ENCODE measurements at places on chromosomes 7 and 10.

DNA sequence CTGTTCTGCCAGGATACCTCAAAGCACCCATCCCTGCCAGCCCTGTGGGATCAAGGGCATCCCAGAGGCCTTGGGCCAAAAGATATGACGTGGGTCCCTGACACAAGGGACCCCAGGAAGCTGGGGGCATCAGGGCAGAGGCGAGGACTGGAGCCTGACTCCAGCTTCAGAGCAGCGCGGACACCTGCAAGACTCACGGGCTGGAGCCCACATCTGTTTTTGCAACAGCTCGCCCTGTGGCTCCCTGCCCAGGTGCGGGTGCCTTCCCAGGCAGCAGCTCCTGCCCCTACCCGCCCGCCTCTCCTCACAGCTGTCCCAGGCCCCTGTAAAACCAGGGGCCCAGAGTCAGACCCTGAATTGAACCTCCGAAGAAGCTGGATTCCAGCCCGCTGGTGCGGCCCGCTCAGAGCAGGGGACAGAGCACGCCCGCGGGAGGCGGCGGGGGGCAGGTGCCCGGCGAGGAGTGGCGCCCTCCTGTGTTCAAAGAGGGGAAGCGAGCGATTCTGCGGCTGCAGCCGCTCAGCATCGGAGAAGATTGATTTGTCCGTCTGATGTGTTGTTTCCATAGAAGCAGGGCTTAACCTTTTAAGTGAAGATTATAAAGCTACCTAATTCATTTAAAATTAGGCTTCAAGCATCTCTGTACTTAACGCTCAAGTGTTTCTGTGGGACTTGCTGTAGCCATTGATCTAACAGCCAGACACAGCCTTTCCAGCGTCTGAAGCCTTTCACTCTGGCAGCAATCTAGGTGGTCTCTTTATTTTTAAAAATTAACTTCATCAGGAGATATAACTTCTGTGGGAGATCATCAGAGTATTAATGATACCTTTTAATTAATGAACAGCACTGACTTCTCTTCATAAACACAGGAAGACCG is 88.4 kb downstream of the BEND7 start:
- DNase-seq, result peak; percentile 88

DNA sequence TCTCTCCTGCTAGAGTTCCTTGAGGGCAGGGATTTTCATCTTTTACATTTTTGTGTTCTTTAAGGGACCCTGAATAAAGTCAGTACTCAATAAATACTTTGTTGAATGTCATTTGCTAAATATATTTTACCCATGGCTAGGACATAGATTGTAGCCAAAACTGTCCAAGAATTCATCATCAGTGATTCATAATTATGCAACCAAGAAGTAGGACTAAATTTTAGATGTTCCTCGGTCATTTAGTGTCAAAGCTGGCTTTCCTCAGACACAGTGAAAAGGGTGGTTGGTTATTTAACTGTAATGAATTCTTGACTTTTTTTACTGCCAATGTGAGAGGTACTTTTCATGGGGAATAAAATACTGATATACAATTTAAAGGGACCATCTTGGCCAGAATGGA is 3.3 kb downstream of the NUDT13 start:
- no peak for DNase-seq

DNA sequence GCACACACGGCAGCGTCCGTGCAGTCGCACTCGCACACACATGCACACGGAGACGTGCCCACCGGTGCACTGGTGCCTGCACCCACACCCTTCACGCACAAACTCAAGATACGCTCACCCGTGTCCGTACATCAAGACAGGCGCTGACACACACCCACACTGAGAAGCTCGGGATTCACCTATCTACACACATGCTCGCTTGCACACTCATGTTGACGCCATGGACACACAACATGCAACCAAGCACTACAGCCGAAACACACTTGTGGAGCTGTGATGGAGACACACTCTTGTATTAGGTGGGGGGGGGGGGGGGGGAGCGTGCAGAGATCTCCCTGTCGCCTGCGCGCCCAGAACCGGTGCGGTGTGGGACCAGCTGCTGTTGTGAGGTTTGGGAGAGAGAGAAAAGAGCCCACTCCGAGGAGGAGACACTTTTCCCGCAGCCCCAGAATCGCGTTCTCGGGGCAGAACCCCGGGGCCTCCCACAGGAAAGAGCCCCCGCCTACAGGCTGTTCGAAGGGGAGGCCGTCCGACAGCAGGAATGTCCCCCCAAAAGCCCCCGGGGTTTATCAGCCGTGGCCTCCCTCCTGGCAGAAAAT is 605 bp upstream of the NFKB2 start:
- peak; percentile 49 for DNase-seq

DNA sequence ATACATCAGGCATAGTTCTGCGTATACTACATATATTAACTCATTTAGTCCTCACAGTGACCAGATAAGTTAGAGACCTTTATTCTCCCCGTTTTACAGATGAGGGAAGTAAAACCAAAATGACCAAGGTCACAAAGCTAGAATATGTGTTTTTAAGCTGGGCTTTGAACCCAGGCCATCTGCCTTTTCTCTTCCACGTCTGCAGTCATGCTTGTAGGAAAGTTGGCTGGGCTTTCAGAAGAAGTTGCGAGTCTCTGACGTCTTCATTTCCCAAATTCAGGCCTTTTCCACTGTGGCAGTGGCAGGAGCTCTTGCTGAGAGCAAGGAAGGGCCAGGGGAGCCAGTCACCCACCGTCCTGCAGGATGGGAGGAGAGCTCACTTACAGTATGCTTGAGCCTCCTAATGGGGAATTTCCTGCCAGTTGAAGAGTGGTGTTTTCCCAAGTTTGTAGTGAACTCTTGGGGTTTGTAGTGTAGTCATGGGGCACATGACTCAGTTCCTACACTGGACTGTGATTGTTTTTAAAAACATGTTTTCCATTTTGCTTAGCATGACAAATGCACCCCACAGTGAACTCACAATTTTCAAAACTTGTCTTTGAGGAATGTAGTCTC is 34.2 kb downstream of the CYP17A1 start:
- no peak for DNase-seq

DNA sequence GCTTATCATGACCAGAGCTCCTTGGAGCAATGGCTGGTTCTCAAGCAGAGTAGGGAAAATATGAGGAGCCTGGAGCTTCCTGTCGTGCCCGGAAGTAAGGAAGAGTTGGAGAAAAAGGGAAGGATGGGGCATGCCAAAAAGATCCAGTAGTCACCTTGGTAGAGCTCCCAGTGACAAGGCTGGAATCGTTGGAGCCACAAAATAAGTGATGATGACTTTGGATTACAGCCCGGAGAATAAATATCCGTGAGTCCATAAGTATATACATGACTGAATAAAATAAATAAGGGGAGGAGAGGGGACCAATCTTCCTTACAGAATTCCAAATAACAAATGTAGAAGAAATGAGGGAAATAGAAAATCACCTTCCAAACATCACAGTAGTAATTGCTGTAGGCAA is 29.3 kb downstream of the LMTK2 start:
- no peak for DNase-seq

DNA sequence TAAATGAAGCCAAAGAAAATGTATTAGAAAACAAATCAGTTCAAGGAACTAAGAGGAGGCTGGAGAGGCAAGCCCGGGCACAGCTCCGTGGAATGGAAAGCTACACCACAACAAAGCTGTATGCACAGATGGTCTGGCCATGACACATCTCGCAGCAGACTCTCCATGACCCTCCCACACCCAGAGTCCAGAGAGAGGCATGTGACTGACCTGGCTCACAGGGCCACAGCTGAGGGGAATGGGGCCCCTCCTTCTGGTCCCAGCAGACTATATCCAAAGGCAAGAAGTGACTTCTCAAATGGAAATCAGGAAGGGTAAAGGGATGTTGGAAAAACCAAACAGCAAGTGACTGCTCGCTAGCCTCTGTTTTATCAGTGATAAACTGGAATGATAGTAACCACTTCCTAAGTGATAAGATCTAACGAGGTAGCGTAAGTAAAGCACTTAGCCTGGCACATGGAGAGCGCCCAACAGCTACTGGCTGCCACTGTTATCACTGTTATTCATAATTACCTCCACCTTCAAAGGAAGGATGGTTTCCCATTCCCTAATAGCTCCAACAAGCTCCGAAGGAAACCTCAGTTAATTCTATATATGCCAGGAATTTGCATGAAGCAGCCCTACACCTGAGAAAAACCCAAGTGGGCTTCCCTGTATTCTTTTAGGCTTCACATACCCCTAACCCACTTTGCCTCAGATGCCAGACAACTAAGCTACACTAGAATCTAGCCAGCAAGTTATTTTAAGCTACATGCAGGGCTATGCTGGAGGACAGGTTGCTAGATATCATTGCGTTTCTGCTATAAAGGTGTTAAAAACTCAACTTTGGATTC is 8.4 kb downstream of the OSBPL3 start:
- no peak for DNase-seq

- DNase-seq, result no peak
Measured at GRCh38 chr7:132485600-132486273, 90.5 kb downstream of the PLXNA4 start.

GRCh38 chr10:103893817-103894216 is 24.2 kb downstream of the STN1 start:
- DNase-seq, result no peak

- DNase-seq, result no peak
Measured at GRCh38 chr7:88075216-88075615, 141.2 kb downstream of the ADAM22 start.

- no peak for DNase-seq
Measured at GRCh38 chr10:90912854-90913479, 7.9 kb downstream of the ANKRD1 start.

DNA sequence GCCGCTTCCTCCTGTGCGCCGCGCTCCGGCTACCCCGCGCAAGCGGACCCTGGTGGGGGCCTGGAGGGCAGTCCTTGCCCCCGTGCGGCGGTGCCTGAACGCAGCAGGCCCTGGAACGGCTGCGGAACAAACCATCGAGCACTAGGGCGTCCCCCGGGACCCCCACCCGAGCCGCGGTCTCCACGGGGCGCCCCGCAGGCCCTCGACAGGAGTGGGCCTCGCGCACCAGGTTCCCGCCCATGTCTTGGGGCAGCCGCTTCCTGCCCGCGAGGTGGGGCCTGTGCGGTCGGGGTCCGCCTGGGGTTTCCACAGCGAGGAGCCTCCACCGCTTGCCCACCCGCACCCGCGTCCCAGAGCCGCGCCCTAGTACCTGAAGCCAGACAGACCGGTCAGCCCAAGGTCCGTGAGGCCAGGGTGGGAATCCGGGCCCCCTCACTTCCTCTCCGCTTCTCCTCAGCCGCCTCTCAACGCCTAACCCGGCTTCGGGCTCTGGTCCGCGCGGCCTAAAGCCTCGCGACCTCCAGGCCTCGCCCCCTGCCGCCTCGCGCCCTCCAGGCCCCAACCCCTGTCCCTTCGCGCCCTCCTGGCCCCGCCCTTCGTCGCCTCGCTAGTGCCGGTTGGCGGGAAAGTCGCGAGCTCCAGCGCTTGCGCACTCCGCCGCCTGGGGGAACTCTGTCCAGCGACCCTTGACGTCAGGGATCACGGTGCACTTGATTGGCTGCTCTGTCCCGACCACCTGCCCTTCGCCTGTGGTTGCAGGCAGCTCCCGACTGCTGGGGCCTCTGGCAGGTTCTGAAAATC is 7.0 kb upstream of the GBX1 start:
- DNase-seq, result no peak

Measured in HEK293T (cell line).